Cardiac septum (tissue), 1 donor: ENCODE measurements at places on chromosomes 7 and 10.

GRCh38 chr10:3249307-3249889, 76.8 kb upstream of the PITRM1 start:
- no peak for DNase-seq

DNA sequence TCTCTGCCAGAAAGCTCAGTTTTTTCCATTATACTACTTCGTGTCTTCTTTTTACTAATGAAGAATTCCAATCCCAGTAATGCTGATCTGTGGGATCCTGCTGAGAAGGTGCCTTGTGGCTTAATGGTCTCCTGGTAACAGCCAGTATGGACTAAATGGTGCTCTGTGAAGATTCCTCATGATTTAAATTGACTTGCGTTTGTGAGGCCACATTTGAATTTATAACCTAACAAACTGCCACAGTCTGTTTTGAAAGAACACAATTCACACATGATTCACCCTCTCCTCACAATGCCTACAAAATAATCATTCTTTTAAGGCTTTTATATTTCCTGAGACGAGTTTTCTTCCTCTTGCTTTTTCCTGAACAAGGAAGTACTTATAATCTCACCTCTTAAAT, 140.0 kb downstream of the MBL2 start:
- DNase-seq = no peak

DNA sequence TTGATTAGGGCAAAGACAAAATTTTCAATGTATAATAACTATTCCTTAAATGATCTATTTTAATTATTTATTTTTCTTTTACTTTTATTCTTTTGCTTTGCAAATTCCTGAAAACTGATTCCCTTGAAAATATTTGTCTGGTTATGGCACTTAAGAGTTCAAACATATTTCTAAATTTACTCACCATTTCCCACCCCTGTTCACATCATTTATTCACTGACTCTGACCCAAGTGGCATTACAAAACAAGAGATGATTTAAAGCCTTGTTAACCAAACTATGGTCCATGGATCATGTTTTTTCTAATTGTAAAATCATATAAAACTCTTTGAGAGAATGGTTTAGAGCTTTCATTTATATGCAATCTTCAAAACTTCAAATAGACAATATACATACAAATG, 1256.1 kb upstream of the LRRN3 start:
- DNase-seq = no peak

GRCh38 chr10:60870416-60870728, 73.6 kb downstream of the RHOBTB1 start:
- DNase-seq = no peak

DNA sequence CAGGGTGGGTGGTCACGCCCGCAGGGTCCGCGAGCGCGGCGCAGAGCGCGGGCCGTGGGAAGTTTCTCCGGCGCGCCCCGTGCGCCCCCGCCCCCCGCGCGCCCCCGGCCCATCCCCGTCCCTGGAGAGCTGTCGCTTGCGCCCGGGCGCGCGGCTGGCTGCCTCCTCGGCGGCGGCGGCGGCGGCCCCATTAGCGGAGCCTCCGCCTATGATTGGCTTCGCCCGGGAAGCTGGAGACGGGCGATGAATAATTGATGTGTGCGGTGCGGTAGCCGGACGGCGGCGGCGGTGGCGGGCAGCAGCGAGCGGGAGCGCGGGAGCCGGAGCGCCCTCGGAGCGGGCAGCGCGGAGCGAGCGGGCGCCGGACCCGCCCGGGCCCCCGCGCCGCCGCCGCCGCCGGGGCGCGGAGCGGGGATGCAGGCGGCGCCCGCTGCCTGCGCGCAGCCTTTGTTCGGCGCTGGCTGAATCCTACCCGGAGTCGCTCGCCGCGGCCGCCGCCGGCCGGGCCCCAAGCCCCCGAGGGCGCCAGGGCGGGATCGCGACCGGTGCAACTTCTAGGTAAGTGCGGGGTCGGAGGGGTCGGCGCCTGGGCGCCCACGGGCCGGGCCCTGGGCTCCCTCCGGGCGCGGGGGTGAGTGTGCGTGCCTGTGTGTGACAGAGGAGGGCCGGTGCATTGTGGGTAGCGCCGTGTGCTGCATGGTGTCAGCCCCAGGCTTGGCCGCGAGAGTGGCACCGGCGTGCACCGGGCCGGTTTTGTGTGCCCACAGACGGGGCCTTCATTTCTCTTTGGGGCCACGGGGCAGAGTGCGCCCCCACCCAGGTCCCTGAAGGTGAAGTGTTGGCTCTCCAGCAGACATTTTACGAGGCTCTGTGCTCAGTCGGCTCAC, 103.8 kb upstream of the PPIF start:
- peak; percentile 85 for DNase-seq

GRCh38 chr10:77702166-77702565, 64.6 kb upstream of the KCNMA1 start:
- DNase-seq = no peak

- DNase-seq = no peak
Observed at GRCh38 chr10:119235356-119235755, 28.0 kb downstream of the GRK5 start.
